Endodermal cell (in vitro differentiated cells): ENCODE measurements at places on chromosomes 12 and 14. TPM values are rescaled to one million over a fixed set of nuclear protein-coding genes. Genes with fewer than 3 reads are reported as not detected.

- no peak for DNase-seq
Measured at GRCh38 chr12:16955083-16955657, 349.2 kb upstream of the LMO3 start.

The EPYC gene
- not detected in 3 replicates for total RNA-seq

DNA sequence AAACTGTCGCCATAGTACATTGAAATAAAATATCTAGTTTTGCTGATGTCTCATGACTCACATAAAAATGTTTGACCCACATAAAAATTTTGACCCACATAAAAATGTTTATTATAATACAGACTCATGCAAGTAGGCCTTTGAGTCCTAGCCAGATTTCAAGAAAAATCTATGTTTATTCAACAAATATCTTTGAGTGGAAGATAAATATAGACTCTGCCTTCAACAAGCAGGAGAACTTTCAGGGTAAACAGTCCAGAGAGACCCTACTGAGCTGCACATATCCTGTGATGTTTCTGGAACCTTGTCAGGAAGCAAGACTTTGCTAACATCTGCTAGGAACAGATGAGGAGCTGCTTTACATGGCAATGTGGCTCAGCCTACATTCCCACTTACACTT is 283.1 kb downstream of the MDGA2 start:
- no peak for DNase-seq

GRCh38 chr14:76599559-76600287 is 161.5 kb upstream of the VASH1 start:
- no peak for DNase-seq

The OLR1 gene
- total RNA-seq, result 0.22 and 0.43 TPM in 2 replicates

- DNase-seq, result peak; percentile 50
Measured at GRCh38 chr14:68815298-68816182, 22.7 kb upstream of the ZFP36L1 start.

DNA sequence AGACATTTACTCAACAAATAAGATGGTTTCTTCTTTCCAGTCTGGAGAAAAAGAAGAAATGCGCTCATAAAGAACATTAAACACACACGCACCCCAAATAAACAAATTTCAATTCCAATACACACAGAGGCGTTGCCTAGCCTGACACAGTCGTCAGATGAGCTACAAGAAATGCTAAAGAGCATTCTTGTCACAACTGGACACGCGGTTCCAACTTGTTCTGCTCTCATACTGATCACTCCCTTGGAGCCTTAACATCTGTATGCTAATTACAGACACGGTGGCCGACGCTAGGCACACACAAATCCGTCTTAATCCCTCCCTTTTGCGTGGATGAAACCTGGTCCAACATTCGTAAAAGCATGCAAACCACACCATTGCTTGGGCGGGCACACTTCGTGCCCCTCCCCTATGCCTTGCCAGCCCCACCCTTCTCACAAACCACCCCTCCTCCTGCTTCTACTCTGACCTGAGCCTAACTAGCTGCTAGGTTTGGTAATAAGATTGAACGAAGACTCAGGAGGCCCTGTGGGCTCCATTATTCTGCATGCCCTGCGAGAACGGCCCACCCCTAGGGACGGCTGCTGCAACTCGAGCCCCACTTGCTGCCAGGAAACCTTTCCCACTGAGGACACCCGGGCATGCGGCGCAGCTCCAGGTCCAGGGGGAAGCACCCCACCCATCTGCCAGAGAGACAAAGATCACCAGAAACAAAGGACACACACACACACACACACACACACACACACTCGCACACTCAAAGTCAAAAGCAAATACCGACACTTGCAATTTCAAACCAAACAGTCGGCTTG is 1.2 kb downstream of the KCNK10 start:
- DNase-seq, result peak; percentile 53

DNA sequence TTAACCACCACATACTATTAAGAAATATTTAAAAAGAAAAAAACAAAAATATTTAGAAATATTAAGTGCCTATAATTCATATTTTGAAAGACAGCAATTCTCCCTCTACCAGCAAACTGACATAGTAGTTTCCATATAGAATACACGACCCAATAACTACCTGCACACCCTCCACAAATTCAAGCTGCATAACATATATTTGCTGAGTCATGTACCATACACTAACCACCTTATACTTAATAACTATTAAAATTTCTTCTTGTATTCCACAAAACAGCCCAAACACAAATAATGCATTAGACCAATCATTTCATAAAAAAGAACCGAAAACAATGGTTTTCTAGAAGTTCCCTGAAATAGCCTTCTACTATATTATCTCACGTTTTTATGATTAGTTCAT is 21.7 kb downstream of the GTF2A1 start:
- no peak for DNase-seq

DNA sequence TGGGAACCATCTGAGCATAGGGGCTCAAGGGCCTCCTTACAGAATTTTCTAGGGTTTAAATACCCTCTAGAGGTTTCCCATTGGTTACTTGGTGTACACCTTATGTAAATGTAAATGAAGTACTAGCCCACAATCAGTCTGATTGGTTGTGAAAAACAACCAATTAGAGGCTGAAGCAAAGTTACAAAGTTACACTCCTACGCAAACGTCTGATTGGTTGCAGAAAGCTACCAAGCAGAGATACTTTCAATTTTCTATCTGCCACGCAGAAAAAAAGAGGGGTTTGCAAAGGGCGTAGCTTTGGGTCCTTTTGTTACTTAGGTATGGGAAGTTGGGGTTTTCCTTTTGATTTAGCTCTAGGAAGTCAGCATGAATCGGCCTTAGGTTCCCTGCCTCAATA is 1.8 kb upstream of the TMEM19 start:
- DNase-seq, result no peak

DNA sequence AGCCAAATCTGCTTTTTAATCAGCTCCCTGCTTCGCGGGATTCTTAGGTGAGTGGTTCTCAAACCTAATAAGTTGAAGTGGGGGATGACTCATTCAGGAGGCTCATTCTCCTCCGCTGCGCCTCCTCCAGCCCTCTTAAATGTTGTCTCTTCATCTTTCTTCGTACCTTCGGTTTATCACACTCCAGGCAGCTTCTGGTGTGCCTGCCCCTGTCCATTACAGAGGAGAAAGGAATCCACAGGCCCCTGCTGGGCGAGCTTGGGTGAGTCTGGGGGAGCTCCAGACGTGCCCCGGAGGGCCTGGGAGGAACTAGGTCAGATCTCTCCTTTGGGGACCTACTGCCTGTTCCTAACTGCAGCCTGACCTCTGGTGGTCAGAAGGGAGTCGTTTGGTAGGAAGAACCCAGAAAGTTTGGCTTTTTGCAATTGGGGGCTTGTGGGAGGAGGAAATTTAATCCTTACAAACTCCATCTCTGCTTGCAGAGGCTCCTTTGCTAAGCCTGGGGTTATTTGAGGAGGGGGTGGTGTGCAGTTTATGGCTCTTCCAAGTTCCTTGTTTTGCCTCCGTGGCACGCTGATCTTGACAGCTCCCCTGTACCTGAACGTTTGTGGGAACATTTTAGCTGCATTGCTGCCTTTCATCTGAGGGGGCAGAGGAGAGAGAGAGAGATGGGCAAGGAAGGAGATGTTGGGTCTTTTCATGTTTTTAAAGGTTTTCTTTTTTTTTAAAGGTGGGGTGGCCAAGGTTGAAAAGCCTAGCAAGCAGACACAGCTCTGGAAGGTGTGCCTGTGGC is 84.1 kb upstream of the GNG2 start:
- peak; percentile 92 for DNase-seq

DNA sequence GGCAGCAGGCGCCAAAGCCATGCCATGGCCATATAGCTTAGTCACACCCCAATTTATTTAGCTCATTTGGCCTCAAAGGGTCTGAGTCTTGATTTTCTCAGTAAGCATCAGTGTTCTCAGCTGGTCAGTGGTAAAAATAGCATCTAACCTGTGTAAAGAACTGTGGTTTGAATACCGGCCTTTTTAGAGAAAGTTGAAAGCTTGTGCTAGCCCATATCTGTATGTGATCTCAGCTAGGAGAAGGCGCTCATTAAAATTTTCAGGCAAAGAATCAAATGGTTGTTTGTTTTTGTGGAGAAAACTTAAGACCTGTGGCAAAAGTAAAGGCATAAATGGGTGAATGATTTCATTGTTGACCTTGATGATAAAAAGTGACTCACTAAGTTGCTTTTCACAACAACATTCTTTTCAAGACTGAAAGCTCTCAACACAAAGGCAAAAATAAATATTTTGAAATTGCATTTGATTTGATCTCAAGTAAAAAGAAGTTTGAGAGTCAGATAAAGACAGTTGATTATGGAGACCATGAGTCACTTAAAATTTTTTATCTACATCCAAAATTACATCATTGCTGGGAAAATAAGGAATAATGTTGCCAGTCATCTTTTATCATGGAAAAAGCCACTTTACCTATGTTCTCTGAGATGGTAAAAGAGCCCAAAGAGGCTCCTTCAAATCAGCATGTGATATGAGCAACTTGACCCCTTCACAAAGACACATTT is 128.5 kb upstream of the RGS6 start:
- no peak for DNase-seq

GRCh38 chr12:23891115-23891514 is 58.4 kb downstream of the SOX5 start:
- no peak for DNase-seq

The BMAL2 gene
- total RNA-seq, result 10.2 to 20.3 TPM (median 16.5 TPM) in 3 replicates

GRCh38 chr12:106248312-106248845 is 559 bp upstream of the CKAP4 start:
- peak; percentile 86 for DNase-seq

GRCh38 chr12:5213336-5213735 is 169.7 kb downstream of the KCNA5 start:
- DNase-seq, result no peak

GRCh38 chr12:54351341-54351740 is 12.9 kb downstream of the GPR84 start:
- DNase-seq, result peak; percentile 55

DNA sequence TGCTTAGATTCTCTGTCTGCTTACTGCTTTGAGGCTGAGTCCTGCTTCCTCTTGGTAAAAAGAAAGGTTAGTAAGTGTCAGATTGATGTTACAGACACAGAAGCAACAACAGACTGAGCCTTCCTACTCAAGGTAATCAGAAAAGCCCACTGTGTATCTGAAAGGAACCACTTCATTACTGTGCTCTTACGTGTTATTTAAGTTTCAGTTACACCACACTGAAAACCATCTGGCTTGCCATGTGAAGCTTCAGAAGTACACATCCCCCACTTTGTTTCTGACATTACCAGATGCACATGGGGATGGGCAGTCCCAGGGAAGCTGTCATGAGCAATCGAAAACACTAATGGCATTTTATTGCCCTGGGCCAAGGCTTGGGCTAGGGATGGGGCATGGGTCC is 1290.1 kb downstream of the AACS start:
- DNase-seq, result no peak

DNA sequence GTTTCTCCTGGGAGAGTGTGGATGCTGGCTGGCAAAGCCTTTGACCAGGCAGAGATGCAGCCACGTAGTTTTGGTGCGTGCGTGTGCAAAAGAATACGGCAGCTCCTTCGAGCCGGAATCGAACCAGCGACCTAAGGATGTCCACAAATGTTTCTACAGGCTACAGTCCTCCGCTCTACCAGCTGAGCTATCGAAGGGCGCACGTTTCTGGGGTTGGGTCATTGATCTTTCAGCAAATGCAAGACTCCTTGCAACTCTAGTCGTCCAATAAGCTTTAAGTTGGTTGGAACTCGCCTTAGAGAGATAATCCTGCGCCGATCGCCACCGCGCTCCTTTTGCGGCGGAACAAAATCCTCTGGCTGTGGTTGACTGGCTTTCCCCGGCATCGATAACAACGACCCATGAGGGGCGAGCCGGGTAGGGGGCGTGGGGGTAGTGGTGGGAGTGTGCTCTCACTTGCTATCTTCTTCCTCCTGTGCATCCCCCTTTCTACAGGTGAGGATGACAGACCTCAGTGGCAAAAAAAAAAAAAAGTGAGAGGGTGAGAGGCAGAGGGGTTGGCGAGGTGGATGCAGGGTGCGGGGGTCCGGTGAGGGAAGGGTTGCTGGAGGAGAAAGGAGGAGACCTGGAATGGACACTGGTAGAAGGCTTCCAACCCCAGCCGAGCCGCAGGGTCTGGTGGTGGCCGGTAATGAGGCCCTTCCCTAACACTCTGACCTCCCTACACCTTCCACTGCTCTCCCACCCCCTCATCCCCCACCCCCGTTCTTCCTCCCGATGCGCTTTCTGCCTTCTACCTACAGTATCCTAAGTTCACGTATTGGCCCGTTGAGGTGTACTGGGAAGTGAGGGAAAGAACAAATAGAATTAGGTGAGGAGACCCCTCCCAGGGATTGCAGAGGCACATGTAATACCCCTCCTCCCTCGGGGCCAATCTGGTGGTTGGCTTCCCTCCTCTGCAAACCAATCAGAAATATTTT is 11.8 kb upstream of the OR6S1 start:
- peak; percentile 96 for DNase-seq

GRCh38 chr14:51950007-51950406 is 39.3 kb upstream of the RTRAF start:
- DNase-seq, result no peak

GRCh38 chr12:131944601-131945251 is 5.0 kb upstream of the EP400 start:
- DNase-seq, result peak; percentile 52

- peak; percentile 77 for DNase-seq
Measured at GRCh38 chr14:20757965-20758364, 10.2 kb upstream of the EDDM3B start.

The CMA1 gene
- not detected in 2 replicates for total RNA-seq

- no peak for DNase-seq
Measured at GRCh38 chr12:102118874-102119273, 1.0 kb downstream of the NUP37 start.

DNA sequence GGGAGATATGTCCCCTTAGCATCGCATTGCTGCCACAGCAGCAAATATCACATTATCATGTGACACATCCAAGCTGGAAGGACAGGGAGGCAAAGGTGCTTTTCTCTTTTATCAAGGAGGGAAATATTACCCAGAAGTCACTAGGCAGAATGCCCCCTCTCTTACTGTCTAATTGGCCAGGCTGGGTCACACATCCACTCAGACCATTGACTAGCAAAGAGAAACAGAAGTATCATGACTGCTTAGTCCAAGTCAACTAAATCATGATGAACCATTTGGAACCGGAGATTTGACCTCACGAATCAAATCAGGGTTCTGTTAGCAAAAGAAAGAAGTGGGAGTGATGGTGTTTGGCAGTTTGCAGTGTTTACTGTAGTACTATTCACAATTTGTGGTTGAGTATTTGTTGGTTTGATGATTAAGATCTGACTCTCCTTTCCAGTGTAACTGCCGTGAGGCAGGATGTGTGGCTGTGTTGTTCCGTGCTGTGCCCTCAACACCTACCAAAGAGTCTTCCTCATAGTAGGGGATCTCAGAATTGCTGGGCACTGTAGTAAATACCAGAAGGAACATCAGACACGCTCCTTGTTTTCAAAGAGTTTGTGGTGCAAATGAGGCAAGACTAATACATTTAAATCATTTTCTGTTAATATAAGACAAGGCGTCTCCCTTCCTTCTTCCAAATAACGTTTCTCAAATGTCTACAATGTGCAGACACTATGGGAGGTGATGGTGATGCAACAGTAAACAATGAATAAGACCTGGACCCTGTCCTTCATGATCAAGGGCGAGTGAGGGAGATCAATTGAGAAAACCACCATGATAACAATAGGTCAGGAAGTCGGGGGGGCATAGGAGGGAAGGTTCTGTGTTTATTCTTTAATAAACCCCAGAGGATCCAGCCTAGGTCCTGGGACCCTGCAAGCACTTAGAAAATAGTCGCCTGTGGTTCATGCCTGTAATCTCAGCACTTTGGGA is 194.4 kb upstream of the CRY1 start:
- DNase-seq, result no peak

The FAM90A1 gene
- not detected in 3 replicates for total RNA-seq

GRCh38 chr12:69007855-69008351 is 74.9 kb upstream of the CPM start:
- DNase-seq, result no peak
